A549 treated with DMSO at 1 μM for 4 hours (cell line): ENCODE measurements at places on chromosomes 7 and 10. TPM values are rescaled to one million over a fixed set of nuclear protein-coding genes. Genes with fewer than 3 reads are reported as not detected.

PHYH gene
- total RNA-seq, result 30.6 to 33.7 TPM (median 31.0 TPM) in 5 replicates

PEX1 gene
- total RNA-seq, result 5.3 to 7.2 TPM (median 6.1 TPM) in 5 replicates

GRID1 gene
- 0.19 to 0.38 TPM (median 0.30 TPM) in 5 replicates for total RNA-seq

AP5Z1 gene
- total RNA-seq, result 22.4 to 46.4 TPM (median 33.4 TPM) in 5 replicates

RHOBTB1 gene
- 5.1 to 7.1 TPM (median 7.0 TPM) in 5 replicates for total RNA-seq

KCNMA1 gene
- 42.4 to 95.9 TPM (median 75.8 TPM) in 5 replicates for total RNA-seq

ANKRD26 gene
- total RNA-seq, result 2.1 to 3.8 TPM (median 3.3 TPM) in 5 replicates

SHLD2 gene
- 23.9 to 29.8 TPM (median 25.3 TPM) in 5 replicates for total RNA-seq
